ENCODE measurements at places on chromosomes 6 and 20.
A peak's percentile ranks its signal among the peaks of the same experiment; 100 is the strongest.

DNA sequence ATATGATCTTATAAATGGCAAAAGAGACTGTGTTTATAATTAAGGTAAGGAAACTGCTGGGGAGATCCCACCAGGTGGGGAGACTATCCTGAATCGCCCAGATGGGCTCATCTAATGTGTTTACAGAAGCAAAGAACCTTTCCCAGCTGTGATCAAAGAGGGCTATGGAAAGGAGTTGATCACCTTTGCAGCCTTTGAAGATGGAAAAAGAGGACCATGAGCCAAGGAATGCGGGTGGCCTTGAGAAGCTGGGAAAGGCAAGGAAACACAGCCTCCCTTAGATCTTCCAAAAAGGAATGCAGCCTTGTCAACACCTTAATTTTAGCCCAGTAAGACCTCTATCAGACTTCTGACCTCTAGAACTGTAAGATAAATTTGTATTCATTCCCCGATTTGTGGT lies 66.5 kb upstream of the ADGRG6 start:
- no peak for DNase-seq

- DNase-seq: peak; percentile 55
Measured at GRCh38 chr6:138107078-138107751, at the start of gene PERP. TSS of gene PERP (minus strand) at chr6:138107419. CDS start at chr6:138107340, 79 bp downstream.

GRCh38 chr20:59604741-59605600 lies 631 bp downstream of the PHACTR3 start:
- no peak for DNase-seq

GRCh38 chr20:63596423-63596822 lies 22.4 kb upstream of the HELZ2 start:
- no peak for DNase-seq

GRCh38 chr6:3384241-3385143 lies 72.4 kb downstream of the SLC22A23 start:
- no peak for DNase-seq

- DNase-seq: no peak
Measured at GRCh38 chr6:13013681-13014503, 297.3 kb downstream of the PHACTR1 start.

GRCh38 chr6:142592876-142593275 lies 291.1 kb downstream of the ADGRG6 start:
- DNase-seq: no peak

GRCh38 chr6:44559486-44560270 lies 172.2 kb downstream of the CDC5L start:
- DNase-seq: no peak

GRCh38 chr6:78947962-78948361 lies 80.6 kb downstream of the IRAK1BP1 start:
- no peak for DNase-seq

- no peak for DNase-seq
Measured at GRCh38 chr20:63968136-63968927, 1.4 kb downstream of the ZNF512B start.

DNA sequence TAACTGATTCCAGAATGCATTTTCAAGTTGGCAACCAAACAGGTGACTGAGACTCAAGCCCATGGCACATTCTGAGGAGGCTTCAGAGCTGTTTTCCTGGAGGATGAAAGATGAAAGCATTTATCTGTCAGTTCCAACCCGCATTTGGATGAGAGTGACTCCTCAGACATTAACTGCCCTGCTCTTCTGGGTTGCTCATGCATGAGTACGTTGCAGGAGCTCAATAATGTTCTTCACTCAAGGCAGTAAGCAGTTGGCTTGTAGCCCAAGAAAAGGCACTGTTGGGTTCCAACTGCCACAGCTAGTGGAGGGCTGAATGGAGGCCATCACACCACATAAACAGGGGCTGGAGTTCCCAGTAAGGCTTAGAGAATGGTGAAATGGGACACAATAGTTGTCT lies 155.3 kb downstream of the FUT9 start:
- no peak for DNase-seq

GRCh38 chr6:98787961-98788360 lies 46.4 kb upstream of the POU3F2 start:
- DNase-seq: no peak

- no peak for DNase-seq
Measured at GRCh38 chr6:125544819-125545218, 204.6 kb upstream of the HEY2 start.

GRCh38 chr20:44142413-44142812 lies 44.6 kb downstream of the JPH2 start:
- no peak for DNase-seq

- no peak for DNase-seq
Measured at GRCh38 chr6:7933794-7934193, 23.2 kb upstream of the TXNDC5 start.

GRCh38 chr6:107396211-107396610 lies 63.2 kb downstream of the PDSS2 start:
- no peak for DNase-seq

DNA sequence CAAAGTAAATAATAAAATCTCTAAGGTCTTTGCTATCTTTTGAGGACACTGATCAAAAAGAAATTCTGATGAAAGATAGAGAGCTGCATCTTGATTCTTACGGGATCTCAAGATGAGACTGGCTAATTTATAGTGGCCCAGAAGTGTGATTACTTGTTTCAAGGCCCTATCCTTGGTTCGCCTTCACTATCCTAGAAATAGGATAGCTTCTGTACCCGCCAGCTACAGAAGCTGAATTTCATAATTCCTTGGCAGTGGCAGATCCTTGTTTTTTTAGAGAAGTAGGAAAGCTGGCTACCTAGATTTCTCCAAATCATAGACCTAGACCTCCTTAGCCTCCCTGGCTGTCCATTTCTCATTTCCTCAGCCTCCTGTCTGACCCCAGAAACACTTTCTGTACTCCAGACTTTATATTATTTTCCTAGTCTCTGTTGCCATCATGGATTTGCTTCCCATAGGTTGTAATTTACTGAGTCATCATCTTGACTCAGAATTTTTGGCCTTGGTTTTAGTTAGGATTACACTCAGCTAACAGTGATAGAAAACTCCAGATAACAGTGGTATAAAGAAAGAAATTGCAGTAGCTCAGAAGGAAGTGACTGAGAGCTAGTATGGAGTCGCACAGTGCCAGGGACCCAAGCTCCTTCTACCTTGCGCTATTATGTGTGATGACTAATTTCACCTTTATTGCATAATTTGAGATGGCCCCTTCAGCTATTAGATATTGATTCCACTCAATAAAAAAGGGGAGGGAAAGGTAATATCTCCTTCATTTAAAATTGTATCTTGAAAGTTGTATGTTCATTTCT lies 27.7 kb downstream of the PHF3 start:
- no peak for DNase-seq

DNA sequence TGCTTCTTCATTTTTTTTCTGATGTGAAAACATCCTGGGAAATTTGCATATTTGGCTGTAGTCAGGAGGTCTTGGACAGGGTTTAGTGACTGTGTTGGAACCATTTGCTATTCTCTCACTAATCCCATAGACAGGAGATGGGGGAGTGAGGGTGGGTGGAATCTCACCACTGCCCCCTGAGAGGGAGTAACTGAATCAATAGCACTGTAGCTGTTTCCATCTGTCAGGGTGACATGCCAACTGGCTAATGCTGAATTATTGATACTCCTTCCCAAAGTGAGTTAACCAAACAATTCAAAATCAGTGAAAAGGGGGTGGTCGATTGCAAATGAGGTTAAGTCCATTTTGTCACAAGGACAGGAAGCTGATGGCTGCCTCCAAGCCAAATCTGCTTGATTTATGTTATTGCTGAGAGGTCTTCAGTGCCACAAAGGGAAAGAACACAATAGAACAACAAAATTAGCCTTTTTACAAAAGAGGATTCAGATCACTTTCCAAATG lies 55.1 kb upstream of the B3GAT2 start:
- DNase-seq: no peak

- no peak for DNase-seq
Measured at GRCh38 chr6:63864671-63865318, 229.2 kb downstream of the PHF3 start.

GRCh38 chr6:46014511-46015118 lies 1.0 kb downstream of the CLIC5 start:
- no peak for DNase-seq

- DNase-seq: no peak
Measured at GRCh38 chr6:129635396-129636130, 74.4 kb downstream of the ARHGAP18 start.

GRCh38 chr20:57680131-57680716 lies 29.6 kb downstream of the PMEPA1 start:
- no peak for DNase-seq

- DNase-seq: no peak
Measured at GRCh38 chr6:7649037-7649810, 59.2 kb downstream of the SNRNP48 start.
